ENCODE measurements at places on chromosomes 12 and 14.

GRCh38 chr12:42608196-42608825, 18.8 kb upstream of the PRICKLE1 start:
- no peak for DNase-seq

GRCh38 chr12:12561371-12562015, 1.2 kb downstream of the DUSP16 start:
- DNase-seq = no peak

- no peak for DNase-seq
Observed at GRCh38 chr14:38646391-38646790, 390.5 kb upstream of the CLEC14A start.

DNA sequence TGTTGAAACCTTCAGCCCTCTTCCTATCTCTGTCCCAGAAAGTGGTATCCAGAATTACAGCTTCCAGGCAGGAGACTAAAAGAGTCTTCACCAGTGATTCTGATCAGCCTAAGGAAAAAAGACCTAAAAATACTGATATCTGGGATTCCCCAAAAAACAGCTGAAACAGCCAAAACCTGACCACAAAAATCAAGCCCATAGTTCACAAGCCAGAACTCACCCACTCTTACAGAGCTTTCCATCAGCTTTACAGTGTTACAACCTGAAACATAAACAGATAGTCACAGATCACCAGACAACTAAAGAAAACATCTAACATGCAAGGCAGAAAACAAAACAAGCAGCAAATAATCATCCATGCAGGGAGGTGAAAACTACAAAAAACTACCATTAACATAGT, 26.0 kb upstream of the TSPAN8 start:
- DNase-seq = no peak

All from GF-D8 (cell line).